ENCODE measurements at places on chromosomes 7 and 10.

DNA sequence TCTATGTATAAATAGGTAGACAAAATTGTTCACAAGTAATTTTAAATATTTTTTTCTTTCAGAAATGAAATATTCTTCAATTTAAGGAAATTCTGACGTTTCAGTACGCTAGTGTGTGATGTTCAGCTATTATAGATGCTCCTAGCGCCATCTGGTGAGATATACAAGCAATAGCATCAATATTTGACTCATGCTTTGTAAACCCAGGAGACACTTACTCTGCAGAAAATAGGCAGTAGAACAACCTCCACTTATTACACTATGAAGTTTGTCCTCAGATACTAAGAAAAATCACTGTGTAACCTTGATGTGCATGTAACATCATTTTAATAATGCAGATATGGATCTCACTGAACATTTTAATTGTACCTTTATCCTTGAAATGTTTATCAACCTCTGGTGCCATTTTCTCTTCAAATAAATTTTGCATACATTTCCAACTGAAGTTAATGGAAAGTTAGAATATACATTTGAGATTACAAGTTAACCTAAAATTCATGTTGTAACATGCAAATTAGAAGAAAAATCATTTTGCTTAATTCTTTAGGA is 151.5 kb upstream of the FAM3C start:
- peak; percentile 18 for DNase-seq

GRCh38 chr7:44771358-44771757 is 22.7 kb downstream of the ZMIZ2 start:
- DNase-seq = no peak

DNA sequence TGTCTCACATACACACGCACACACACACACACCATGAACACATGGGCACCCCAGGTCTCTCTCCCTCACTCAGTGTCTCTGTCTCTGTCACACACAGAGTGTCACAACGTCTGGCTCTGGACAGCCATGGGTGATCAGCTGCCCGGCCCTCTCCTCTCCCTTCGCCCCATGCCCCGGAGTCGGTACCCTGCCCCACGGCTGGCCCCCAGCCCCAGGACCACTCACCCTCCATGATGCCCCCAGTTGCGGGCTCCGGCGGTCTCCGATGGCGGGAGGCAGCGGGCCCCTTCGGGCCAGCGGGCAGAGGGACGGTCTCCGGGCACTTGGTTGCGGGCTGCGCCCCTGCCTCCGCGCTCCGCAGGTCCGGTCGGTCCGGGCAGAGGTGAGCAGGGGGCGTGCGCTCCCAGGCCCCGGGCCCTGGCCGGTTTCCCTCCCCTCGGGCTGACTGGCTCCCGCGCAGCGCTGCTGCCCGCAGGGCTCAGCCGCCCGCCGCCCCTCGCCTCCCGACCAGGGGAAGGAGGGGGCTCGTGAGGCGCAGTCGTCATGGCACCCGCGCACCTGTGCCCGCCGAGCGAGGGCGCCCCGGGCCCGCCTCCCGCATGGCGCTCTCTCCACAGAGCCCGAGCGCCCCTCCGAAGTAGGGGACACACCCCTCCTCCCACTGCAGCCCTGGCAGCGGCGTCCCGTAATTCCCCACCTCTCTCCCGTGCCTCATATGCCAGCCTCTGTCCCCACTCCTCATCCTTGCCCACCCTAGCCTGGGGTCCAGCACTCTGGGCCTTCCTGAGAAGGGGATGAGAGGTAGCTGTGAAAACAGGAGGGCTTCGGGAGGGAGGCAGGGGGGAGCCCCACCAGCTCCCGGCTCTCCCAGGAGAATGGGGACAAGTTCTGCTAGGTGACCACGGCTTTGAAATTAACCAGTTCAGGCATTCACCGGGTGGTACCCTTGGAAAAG is at the start of gene NPFFR1:
TSS of gene NPFFR1 (minus strand) at position 560 of the 955 bp plus-strand sequence. CDS start at position 232, 328 bp downstream.
- no peak for DNase-seq

DNA sequence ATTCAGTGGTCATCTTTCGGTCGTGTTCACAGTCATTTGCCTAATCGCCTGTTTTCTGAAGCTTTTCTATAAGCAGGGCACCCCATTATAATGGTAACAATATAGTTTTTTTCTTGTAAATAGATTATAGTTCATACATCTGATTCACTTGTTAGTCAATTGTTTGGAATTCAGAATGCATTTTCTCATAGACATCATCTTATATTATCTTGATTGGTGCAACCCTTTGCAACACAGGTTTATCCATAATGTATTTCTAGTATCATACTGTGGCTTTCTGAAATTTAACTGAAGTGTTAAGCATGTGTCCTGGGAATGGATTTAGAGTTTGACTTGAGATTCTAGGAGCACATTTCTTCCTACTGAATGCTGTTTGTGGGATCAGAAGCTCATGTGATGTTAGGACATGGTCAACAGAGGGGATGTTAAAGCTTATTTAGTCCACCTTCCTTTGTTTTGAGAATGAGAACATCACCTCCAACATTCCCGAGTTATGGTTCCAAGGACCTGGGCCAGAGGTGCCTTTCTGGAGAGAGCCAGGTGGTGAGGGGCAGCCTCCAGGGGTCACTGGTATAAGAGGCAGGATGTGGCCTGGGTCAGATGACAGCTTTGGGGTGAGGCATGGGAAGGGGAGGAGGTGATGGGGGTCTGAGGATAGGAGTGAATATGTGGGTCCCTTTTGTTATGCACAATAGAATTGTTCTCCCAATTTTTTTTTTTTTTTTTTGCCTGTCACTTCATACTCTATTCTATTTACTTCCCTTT is 415.6 kb downstream of the EXOC4 start:
- no peak for DNase-seq

- no peak for DNase-seq
Measured at GRCh38 chr7:117011419-117012260, 58.3 kb downstream of the ST7 start.

DNA sequence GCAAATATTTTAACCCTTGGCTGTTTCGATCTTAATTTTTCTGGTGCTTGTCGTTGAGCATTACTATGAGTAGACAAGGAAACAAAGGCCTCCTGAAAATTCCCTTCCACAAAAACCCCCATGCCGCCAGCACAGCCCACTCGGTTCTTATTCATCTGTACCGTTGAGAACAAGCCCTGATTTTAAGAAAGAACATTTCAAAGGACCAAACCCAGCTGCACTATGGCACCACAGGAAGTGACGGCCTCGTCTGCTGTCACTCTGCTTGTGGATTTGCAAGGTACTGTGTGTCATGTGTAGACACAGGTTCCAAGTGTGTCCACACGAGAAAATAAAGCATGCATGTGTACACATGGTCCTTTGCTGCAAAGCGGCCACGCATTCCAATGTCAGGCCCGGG is 285.2 kb downstream of the DNAJB6 start:
- DNase-seq = no peak

DNA sequence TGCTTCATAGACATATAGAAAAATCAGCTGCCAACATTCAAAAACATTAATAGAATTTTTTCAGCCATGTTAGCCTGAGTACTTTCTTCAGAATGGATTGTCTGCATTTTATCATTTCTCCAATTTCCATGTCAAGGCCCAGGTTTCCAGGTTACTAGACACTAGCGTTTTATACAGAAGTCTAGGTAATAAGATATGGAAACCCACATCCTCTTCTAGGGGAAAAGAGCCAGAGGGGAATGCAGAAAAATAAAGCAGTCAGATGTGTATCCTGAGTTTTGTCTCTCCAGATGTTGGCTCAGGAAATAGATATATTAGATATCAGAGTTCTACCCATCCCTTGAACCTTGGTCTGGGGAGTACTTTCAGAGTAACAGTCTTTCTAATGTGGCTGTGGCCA is 20.4 kb downstream of the GIMAP4 start:
- no peak for DNase-seq

DNA sequence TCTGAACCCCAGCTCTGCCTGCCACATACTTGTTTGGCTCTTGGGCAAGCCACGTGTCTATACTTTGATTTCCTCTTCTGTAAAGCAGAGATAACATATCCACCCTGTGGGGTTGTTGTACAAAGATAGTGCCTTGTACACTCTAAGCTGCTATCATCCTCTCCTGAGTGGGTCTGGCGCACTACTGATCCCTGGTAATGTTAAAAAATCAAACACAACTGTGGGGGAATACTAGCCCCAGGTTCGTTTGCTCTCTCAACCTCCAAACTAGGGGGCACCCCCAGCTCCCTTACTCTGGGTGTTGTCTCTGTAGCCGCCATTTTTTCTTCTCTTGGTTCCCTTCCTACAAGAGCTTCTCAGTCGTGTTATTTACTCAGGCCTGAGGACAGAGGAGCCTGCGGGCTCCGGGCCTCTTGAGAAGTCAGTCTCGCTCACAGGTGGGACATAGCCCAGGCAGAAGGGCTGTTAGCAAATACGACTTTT is 1.0 kb downstream of the POLM start:
- no peak for DNase-seq

DNA sequence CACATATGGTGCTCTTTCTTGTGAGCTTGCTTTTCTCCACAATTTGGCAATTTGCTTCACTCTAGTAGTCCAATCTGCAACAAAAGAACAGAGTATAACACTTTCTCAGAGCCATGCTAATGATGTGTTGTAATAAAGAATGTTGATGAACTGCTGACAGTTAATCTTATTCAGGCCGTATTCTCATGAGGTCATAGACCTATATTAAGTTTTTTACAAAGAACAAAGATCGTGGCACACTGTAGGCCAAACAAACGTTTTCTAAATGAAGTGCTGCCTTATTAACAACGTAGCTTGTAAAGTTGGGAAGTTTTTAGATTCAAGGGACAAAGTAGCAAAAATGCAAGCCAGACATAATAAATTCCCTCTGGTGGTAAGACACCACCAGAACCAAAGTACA is 160.1 kb downstream of the GALNT11 start:
- DNase-seq = no peak

DNA sequence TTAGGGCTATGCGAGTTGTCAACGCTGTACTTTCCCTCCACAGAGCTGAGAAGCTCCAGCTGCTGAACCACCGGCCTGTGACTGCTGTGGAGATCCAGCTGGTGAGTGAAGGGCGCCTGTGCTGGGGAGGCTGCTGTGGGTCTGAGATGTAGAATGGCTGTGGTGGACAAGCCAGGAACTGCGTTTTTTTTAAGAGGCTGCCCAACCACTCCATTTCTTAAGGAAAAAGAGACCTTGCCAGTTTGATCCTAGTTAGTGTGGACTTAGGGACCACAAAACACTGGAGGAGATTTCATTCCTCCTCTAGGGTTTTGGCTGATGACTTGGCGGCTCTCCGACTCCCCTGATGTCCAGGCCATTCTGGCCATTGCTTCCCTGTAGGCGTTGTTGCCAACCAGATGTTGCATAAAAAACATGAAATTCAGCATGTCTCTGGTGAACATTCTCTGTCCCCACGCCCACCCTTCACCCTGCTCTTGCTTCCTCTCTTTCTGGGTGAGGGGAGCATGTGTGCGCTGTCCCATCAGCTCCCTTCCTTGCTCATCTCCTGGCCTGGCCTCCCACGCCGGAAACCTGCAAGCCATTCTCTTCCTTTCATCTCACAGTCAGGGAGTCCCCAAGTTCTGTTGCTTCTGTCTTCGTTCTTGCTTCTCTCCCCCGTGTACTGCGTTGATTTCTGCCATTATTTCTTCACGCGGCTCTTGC is 30.9 kb downstream of the CRCP start:
- no peak for DNase-seq

GRCh38 chr7:154906736-154907355 is 96.1 kb downstream of the PAXIP1 start:
- no peak for DNase-seq

- DNase-seq = no peak
Measured at GRCh38 chr7:40544871-40545303, 410.1 kb downstream of the SUGCT start.

DNA sequence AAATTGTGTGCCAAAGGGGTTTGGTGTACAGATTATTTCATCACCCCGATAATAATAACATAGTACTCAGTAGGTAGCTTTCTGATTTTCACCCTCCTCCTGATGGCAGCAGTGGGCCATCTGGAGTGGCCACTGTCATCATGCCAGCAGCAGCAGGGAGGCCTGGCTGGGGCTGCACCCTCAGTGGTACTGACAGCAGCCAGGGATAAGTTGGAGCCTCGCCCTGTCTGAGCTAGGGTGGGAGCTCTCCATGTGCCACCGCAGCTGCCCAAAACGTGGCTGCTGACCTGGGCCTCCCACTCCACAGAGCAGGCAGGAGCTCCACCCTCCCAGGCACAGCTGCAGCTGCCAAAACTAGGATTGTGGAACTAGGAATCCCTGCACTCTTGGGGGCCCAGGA is 700.8 kb upstream of the KCND2 start:
- DNase-seq = no peak

- no peak for DNase-seq
Measured at GRCh38 chr10:125026974-125027735, 85.2 kb downstream of the ZRANB1 start.

Measured in GM12891 (cell line).